Activated naive CD4-positive, alpha-beta T cell treated with anti-CD3 and anti-CD28 coated beads for 36 hours (primary cell): ENCODE measurements at places on chromosomes 11 and 22.

- peak; percentile 12 for DNase-seq
These were observed 1.6 kb downstream of the PHF21B start for GRCh38 chr22:45008186-45008681.

- DNase-seq = peak; percentile 26
These were observed 650 bp upstream of the NUP50 start for GRCh38 chr22:45163099-45163450.

GRCh38 chr11:46649180-46649738 is 31.9 kb downstream of the ATG13 start:
- no peak for DNase-seq

GRCh38 chr22:43226377-43227238 is 39.7 kb upstream of the TTLL12 start:
- DNase-seq = no peak

DNA sequence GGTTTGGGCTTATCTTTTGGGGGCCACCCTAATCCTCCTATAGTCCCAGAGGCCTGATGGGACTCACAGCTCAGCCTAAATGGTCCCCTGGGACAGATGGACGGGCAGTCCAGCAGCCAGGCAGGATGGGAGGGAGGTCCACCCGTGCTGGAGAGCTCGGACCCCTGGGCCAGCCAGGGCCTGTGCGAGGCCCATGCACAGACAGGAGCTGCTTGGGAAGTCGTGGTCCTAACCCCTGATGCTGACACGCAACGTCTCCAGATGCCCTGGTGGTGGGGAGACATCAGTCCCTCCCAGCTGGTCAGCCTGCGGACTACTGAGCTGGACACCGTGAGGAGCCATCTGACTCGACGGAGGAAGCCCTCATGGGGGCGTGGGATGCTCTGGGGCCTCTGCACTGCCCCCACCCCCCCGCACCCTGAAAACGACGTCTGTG is 31.2 kb upstream of the MUC5AC start:
- DNase-seq = peak; percentile 3

- no peak for DNase-seq
These were observed 60.4 kb downstream of the IMMP1L start for GRCh38 chr11:31449040-31449439.

GRCh38 chr22:25775531-25775930 is 33.5 kb downstream of the MYO18B start:
- DNase-seq = no peak

DNA sequence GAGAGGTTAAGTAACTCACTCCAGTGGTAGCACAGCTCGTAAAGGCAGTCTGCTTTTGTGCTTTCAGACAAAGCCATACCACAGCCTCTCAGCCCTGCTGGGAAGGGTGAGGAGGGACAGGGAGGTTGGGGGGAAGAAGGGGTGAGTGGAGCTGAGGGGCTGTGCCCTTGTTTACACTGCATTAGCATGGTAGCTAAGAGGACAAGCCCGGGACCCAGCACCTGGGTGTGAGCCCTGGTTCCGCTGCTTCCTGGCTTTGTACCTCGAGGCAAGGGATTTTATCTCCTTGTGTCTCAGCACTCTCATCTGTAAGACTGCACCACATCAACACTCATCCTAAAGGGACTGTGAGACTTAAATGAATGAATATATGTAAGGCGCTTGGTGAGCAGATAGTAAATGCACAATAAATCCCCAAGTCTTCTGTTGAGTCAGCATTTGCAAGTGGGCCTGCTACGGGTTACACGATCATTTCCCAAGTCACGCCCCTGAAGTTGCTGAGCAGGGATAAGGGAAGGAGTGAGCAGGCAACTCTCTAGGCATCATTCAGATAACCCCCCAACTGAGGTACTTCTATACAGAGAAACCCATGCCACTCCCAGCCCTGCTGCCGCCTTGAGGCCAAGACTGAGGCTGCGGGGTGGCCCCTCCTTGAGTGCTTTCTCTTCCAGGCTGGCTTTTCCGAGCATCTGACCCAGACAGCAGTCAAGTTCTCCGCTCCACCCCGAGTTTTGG is 7.5 kb downstream of the RASD2 start:
- DNase-seq = no peak

DNA sequence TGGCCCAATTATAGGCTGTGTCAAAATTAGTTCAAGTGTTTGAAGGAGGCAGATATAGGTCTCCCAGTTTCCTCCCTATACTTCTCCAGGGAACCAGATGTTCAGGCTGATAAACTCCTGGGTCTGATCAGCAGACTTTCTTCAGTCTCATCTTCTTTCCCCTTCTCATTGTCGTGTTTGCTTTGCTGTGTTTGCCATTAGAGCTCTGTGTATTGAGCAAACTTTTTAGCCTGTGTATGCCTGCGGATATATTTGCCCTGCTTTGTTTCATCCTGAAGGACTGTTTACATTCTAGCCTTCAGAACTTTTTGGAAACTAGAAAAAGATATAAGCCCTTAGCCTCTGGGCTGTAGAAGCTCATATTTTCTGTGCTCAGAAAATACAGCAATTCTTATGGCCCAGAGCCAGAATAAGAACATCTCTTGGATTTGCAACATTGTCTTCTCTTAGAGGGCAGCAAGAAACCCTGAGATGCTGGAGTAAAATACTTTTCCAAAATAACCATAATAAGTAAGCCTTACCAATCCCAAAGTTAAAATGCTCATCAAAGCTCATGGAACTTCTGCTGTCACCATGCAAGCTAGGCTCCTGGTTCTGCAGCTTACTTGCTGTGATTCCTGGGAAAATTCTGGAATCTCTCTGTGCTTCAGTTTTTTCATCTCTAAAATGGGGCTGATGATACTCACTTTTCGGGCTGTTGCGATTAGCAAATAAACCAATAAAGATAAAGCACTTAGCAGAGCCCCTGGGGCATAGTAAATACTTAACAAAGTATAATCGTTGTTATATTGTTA is 34.1 kb upstream of the ME3 start:
- no peak for DNase-seq

- DNase-seq = no peak
These were observed 257.8 kb upstream of the LUZP2 start for GRCh38 chr11:24238771-24239645.

DNA sequence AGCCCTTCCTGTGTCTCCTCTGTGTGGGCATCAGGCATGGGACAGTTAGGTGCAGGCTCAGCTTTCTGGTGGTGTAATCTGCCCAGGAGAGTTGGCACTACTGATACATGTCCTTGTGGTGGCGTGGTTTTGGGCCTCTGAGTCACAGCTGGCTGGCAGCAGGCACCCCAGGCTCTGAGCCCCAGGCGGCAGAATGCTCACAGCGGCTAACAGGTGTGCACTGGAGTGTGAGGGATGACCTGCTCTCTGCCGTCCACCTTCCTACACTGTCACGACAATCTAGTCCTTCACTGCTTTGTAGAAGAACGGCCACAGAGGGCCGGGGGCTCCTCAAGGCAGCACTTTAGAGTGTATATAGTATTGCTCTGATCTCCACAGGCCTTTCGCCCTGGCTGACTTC is 100.3 kb upstream of the PITPNB start:
- DNase-seq = no peak

- no peak for DNase-seq
These were observed 42.2 kb upstream of the CYP2D6 start for GRCh38 chr22:42172773-42173172.

GRCh38 chr11:75592715-75593114 is 30.7 kb downstream of the SERPINH1 start:
- DNase-seq = no peak

DNA sequence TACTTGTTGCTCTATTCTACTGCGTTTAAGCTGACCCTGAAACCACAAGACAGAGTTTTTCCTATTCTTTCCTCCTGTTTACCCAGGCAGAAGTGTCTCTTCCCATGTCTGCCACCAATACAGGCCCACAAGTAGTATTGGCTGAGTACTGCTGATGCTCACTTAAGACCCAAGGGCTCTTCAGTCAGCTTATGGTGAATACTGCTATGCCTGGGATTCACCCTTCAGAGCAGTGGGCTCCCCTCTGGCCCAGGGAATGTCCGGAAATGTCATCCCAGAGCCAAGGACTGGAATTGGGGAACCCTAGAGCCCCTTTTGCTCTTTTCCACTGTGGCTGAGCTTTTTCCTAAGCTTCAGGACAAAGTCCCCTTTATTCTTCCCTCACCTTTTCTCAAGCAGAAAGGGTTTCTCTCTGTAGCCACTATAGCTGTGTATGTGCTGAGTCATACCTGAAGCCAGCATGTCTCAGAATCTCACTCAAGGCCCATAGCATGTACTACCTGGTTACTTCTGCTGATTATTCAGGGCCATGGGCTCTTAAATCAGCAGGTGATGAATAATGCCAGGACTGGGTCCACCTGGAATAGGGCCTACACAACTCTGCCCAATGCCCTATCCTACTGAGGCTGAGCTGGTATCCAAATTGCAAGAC is 745.8 kb upstream of the ANO5 start:
- no peak for DNase-seq

GRCh38 chr11:15649371-15650104 is 534.8 kb downstream of the INSC start:
- DNase-seq = no peak

DNA sequence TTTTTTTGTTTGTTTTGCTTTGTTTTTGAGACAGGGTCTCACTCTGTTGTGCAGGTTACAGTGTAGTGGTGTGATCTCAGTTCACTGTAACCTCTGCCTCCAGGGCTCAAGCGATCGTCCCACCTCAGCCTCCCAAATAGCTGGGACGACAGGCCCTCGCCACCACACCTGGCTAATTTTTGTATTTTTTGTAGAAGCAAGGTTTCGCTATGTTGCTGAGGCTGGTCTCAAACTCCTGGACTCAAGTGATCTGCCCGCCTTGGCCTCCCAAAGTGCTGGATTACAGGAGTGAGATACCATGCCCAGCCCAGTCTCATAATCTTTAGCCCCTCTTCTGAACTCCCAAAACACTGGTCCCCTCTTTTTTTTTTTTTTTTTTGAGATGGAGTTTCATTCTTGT is 50.6 kb downstream of the KCNJ4 start:
- no peak for DNase-seq

GRCh38 chr11:82521427-82521826 is 212.2 kb downstream of the FAM181B start:
- no peak for DNase-seq

GRCh38 chr11:12993626-12994025 is 15.5 kb upstream of the RASSF10 start:
- no peak for DNase-seq

- no peak for DNase-seq
These were observed 13.2 kb upstream of the C1QTNF4 start for GRCh38 chr11:47607380-47607779.

- DNase-seq = no peak
These were observed 19.1 kb downstream of the ABCC8 start for GRCh38 chr11:17457396-17458173.

DNA sequence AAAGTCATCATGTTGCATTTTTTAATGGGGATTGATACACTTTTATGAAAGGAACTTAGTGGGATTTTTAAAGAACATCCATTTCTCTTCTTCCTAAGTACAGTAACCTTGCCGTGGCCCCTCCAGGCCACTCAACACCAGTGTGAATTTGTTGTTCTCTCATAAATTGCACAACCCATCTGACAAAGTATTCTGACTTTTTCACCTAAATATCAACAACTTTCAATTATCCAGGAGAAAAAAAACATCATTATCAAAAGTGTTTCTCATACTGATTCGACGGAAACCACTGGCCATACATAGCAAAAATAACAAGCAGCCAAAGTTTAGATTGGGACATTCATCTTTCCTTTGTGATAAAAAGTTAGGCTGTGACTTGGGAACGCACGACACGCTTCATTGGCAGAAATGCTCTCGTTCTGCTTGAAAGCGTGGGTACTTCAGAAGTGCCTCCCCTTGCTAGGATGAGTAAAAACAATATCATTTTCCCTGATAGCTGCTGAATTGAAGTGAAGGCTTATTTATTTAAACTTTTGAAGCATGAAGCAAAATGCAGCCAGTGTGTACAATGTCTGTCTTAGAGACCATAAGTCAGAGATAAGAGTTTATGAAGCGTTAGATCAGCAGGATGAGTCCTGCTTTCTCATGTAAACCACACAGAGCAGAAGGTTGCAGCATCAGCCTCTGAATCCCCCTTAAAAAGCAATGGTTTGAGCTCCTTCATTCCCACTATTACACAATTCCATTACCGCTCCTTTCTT is 20.6 kb upstream of the EIF3M start:
- DNase-seq = no peak

DNA sequence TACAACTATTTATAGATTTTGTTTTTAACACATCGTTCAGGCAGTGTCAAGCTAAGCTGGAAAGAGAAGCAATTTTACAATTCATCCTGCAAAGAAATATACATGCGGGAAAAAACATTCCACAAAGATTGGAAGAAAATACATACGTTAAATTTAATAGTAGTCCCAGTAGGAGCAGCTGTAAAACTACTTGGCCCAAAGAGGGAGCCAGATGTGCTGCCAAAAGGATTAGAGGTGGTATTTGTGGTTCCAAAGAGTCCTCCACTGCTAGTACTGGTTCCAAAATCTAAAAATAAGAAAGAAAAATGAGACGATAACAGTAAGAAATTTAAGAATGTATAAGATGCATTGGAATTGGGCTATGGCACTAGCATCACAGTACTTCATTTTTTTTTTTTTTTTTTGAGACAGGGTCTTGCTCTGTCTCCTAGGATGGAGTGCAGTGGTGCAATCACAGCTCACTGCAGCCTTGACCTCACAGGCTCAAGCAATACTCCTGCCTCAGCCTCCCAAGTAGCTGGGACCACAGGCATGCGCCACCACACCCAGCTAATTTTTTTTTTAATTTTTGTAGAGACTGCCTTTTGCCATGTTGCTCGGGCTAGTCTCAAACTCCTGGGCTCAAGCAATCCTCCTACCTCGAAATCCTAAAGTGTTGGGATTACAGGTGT is 21.5 kb downstream of the NUP98 start:
- no peak for DNase-seq

- DNase-seq = no peak
These were observed 28.6 kb downstream of the KIAA1671 start for GRCh38 chr22:24981066-24981465.

- no peak for DNase-seq
These were observed 9.4 kb downstream of the INPPL1 start for GRCh38 chr11:72233773-72234513.

GRCh38 chr11:110279881-110280280 is 16.5 kb downstream of the RDX start:
- DNase-seq = no peak

DNA sequence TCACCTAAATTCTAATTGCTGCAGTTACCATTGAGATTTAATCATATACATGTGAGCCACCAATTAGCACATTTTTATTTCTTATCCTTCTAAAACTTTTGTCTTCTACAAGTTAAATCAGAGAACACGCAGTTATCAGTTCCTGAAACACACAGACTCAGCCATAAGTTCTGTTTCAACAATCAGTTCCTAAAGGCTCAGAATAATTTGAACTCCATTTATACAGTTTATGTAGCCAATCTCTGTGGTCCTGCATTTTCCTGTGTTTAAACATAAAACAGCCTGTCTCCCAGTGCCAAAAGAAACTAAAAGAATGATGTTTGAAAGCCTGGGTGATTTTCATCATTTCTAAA is 2.9 kb downstream of the PLAAT3 start:
- no peak for DNase-seq

- no peak for DNase-seq
These were observed 487 bp upstream of the LIPT2 start for GRCh38 chr11:74493791-74494630.

GRCh38 chr11:106276859-106277436 is 199.5 kb downstream of the AASDHPPT start:
- DNase-seq = no peak
